Mucosa of gallbladder (tissue), 1 donor: ENCODE measurements at places on chromosomes 7 and 10. TPM values are rescaled to one million over a fixed set of nuclear protein-coding genes. Genes with fewer than 3 reads are reported as not detected.

DNA sequence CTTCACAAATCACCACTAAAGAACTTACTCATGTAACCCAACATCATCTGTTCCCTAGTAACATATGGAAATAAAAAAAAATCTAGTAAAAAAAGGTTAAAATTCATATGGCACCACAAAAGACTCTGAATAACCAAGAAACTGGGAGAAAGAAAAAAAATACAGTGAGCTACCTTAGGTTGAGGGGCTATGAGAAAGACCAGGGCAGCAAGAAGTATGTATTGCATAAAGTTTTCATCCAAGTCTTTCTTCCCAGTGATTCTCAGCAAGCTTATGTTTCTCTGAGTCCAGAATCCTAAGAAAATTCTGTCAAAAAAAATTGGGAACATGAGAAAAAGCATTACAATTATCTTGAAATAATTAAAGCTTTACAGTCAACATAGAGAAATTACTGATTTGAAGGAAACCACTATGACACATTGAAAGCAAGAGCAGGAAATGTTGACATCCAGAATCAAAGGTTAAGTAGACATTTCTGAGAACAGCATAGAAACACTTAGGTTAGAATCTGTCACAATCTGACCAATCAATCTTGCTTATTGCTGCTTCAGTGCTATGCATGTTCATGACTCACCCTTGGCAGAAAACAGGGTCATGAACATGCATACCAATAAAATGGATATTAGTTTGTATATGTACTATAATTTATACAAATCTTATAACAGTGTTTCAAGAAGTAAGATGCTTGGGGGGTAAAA, 494.0 kb upstream of the POT1 start:
- DNase-seq: no peak

GRCh38 chr7:32255036-32255435, 184.8 kb upstream of the PDE1C start:
- DNase-seq: no peak

- no peak for DNase-seq
Observed at GRCh38 chr7:96612034-96612433, 97.6 kb downstream of the SEM1 start.

DNA sequence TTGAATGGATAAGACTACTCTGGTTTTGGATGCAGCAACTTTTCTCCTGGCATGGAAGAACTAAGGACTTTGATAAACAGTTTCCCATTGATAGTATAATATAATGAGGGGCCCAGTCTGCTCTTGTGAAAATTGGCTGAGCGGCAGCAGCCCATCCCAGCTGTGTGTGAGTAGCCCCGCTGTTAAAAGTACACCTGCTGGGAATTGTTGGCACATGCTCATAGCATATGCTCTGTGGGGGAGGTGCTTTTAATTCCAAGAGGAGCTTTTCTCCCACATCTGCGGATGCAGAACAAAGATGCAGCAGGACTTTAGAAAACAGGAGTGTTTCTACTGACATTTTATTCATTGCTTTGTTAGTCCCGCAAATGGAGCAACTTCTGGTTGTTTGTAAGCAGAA, 19.0 kb downstream of the SRI start:
- no peak for DNase-seq

DNA sequence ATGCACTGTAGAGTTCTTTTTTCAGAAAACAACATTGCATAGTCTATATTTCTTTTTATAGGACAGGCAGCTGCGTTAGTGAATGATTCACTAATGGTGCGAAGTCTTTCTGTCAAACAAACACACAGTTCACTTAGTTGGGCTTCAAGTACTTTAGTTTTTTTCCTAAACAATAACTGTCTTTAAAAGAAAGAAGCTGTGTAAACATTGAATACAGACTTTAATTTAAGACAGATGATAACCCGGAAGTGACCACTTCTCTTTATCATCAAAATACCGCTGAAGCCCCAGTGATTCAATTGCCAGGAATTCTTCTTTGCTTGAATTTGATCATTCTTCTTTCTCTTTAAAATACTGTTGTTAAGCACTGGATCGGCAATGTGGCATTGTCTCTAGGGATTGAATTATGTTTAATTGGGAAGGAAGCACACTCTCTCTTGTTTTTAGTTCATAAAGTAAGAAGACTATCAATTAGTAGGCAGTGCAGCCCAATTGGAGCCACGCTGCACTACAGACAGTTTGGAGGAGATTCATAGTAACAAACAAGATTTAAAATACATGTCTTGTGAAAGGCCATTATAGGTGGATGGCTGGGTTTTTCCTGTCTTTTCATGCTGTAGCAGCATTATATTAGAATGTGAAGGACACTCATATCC, 30.4 kb downstream of the CNTNAP2 start:
- DNase-seq: no peak

DNA sequence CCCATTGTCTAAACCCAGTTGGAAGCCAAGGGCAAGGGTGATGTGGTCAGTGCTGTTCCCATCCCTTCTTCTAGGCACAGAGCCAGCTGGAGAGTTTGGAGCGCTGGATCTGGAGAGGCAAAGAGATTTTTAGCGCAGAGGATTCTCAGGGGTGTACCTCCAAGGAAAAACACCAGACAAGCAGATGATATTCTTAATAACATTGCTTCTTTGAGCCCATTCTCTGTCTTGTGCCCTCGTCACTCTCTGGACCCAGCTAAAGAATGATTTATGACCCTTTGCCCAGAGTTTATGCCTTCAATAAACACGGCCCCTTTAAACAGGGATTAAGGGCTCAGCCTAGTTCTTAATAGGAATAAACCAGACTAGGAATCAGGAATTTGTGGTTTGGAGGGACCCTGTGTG, 4.7 kb upstream of the HIP1 start:
- no peak for DNase-seq

DNA sequence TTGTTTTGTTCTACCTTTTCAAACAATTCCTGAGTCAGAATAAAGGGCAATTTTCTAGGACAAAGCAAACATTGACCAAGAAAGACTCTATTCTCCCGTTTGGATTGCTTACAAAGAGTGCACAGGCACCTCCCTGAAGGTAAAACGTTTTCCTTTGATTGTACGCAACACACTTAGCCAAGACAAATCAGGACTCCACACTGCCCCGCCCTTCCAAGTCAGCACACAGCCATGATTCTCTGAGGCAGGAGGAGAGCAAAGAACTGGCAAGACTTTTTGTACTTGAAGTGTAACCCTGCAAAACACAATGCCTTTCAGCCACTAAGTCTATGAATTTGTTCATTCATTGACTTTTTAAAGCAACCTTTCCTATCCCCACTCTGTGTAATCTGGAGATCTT, 85.0 kb upstream of the FAM180A start:
- DNase-seq: no peak

GRCh38 chr7:102248456-102249395, 37.9 kb upstream of the SH2B2 start:
- no peak for DNase-seq

- DNase-seq: no peak
Observed at GRCh38 chr10:72309290-72310240, 35.8 kb downstream of the DDIT4 start.

- no peak for DNase-seq
Observed at GRCh38 chr10:119378737-119379067, 163.8 kb downstream of the RGS10 start.

GRCh38 chr7:33101906-33102305, 7.3 kb downstream of the RP9 start:
- no peak for DNase-seq

GRCh38 chr7:82018226-82018625, 248.4 kb upstream of the HGF start:
- DNase-seq: no peak

- no peak for DNase-seq
Observed at GRCh38 chr7:105502173-105502572, 19.9 kb downstream of the PUS7 start.

- DNase-seq: no peak
Observed at GRCh38 chr7:80210400-80210799, 75.8 kb downstream of the GNAI1 start.

- DNase-seq: no peak
Observed at GRCh38 chr10:31932838-31933237, 4.2 kb upstream of the ARHGAP12 start.

GRCh38 chr10:43061760-43062159, 15.1 kb upstream of the RET start:
- DNase-seq: no peak

- DNase-seq: no peak
Observed at GRCh38 chr7:114708646-114709045, 213.2 kb upstream of the MDFIC start.

GRCh38 chr7:15647309-15647708, 39.2 kb downstream of the MEOX2 start:
- DNase-seq: no peak

DNA sequence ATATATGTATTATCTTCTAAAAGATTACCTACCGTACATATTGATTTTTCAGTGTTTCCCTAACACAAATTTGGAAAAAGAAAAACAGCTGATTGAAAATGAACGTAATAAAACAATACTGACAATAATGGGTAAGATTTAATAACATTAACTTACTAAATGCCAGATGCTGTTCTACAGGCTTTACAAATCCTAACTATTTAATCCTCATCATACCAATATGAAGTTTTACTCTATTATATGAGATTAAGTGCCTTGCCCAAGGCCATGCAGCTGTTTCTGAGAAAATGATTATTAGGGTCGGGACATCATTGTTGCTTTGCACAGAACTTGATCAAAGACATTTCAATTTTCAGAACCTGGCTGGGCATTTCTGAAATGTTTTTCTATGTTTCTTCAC, 104.6 kb downstream of the HGF start:
- no peak for DNase-seq

DNA sequence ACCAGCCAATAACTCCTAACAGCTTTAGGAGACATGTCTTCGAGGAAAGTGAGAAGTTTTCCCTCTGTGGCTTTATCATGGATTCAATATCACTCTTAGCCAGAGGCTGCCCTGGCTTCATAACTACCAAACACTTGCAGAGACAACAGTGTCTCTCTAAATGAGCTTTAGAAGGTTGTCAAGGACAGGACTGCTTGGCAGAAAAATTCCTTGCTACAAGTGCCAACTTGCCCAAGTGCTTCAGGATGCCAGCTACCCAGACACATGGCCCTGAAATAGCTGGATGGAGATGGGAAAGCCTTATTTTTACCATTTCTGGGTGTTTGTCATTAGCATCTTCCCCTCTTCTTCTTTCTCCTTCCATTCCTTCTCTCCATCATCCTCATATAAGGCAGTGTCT, 137.1 kb upstream of the MDFIC start:
- no peak for DNase-seq

- no peak for DNase-seq
Observed at GRCh38 chr10:107275806-107276205, 111.3 kb upstream of the SORCS1 start.

GRCh38 chr10:24333736-24334135, 124.8 kb downstream of the KIAA1217 start:
- no peak for DNase-seq

DNA sequence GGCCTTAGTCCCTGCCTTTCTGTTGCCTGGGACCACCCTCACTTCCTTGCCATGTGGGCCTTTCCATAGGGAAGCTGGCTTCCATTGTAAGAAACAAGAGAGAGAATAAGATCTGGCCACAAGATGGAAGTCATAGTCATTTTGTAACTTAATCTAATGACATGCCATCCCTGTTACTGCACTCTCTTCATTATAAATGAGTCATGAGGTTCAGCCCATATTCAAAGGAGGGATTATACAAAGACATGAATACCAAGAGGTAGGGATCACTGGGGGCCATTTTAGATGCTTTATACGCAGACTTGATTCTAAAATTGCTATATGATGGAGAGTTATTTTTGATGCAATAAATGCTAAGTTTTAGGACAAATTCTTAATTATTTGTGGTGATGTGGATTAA, 75.2 kb upstream of the CELF2 start:
- no peak for DNase-seq

DNA sequence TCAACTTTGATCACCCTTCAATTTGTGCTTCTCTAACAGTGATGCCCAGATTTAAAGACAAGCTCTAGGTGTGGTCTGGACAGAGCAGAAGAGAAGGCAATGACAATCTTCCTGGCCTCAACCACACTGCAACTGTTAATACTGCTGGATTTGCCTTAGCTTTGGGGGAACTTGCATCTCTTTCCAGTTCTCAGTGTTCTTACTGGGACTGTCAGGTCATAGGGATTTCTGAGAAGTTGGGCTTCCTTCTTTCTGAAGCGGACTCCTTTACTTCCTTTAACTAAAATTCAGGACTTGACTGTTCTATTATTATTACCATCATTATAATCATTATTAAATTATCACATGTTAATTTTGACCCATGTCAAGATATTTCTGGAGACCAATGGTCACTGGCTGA, 80.8 kb downstream of the OSBPL3 start:
- DNase-seq: no peak

- DNase-seq: no peak
Observed at GRCh38 chr10:114565066-114565465, 93.0 kb downstream of the ABLIM1 start.

GRCh38 chr10:130336617-130337304, 200.6 kb downstream of the GLRX3 start:
- no peak for DNase-seq

- no peak for DNase-seq
Observed at GRCh38 chr10:38143587-38143986, 49.5 kb downstream of the ZNF37A start.

DNA sequence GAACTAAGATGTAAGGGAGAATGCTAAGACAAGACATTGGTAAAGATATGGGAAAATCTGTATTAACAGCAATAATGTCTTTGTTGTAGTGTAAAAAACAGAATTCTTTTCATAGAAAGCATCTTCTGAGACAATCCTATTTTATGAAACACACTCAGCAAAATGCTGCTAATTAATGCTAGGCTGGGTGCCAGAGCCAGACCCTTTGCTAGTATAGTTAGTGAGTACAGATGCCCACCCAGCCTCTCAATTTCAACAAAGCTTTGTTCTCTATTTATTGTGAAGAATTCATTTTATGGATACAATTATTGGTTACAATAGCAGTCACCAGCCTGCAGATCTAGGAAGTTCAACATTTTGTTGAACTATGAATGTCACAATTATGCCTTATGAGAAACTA, 131.0 kb downstream of the SEM1 start:
- DNase-seq: no peak

GRCh38 chr7:106721816-106722785, 61.1 kb upstream of the CCDC71L start:
- DNase-seq: no peak

RHOBTB1 gene
- total RNA-seq: 16.8 TPM

ARL5B gene
- 15.0 TPM for total RNA-seq

KLLN gene
- 0.69 TPM for total RNA-seq

CPED1 gene
- 58.6 TPM for total RNA-seq

AOAH gene
- 17.0 TPM for total RNA-seq

ADRA2A gene
- total RNA-seq: 346 TPM

NPTX2 gene
- 2.7 TPM for total RNA-seq

MTERF1 gene
- 11.7 TPM for total RNA-seq

TMEM139 gene
- total RNA-seq: 47.8 TPM

CNTNAP2 gene
- 1.6 TPM for total RNA-seq

SPDYE2 gene
- total RNA-seq: not detected

SNX8 gene
- total RNA-seq: 20.5 TPM

HMX2 gene
- total RNA-seq: 0.69 TPM

GOT1 gene
- 140 TPM for total RNA-seq

PLEKHS1 gene
- total RNA-seq: 0.75 TPM

PON3 gene
- total RNA-seq: 14.0 TPM

PHKG1 gene
- 0.89 TPM for total RNA-seq

CALD1 gene
- total RNA-seq: 601 TPM

ASZ1 gene
- total RNA-seq: not detected

CTAGE4 gene
- total RNA-seq: 7.5 TPM
